Putamen (tissue), 1 donor: ENCODE measurements at places on chromosomes 3 and 15.

- no peak for DNase-seq
Measured at GRCh38 chr3:51928438-51928837, 13.3 kb downstream of the RRP9 start.

- peak; percentile 76 for DNase-seq
Measured at GRCh38 chr3:56347219-56347871, 120.9 kb downstream of the ERC2 start.

- no peak for DNase-seq
Measured at GRCh38 chr3:151837057-151837456, 23.1 kb downstream of the AADAC start.

DNA sequence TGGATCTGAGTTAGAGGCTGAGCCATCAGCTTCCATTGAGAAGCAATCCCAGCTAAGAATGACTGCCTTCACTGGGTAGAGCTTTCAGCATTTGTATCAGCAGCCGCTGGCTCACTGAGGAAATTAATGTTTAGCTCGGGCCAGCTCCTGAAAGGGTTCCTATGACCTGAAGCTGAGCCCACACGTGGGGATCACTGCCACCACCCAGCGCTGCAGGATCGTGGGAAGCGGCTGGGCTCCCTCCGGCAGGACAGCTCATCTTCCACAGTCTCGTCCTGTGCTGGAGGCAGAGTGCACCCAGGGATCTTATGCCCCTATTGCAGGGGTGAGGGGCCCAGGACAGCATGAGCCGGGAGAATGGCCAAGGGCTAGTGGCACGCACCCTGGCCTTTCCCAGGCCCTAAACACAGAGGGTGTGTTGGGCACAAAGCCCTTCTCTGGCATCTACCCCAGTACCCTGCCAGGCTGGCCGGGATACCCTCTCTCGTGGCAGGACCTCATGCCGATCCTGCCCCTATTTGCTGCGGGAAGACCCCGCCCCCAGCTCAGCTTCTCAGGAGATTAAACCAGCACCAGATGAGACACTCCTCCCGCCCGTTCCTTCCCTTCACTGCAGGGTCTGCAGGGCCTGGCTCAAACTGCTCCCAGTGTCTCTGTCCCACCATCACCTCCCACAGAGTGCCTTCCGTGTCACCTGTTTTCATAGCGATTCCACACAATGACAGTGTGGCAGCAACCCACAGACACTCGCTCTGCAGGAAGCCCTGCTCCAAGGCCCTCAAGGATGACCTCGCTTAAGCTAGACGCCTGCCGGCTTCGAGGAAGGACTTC is 28.5 kb downstream of the KLHL25 start:
- DNase-seq = no peak

GRCh38 chr15:64333986-64334929 is 21.7 kb downstream of the CSNK1G1 start:
- no peak for DNase-seq

GRCh38 chr15:57827021-57827420 is 120.5 kb downstream of the POLR2M start:
- DNase-seq = no peak

GRCh38 chr15:28986108-28986507 is 100.3 kb downstream of the APBA2 start:
- no peak for DNase-seq

- no peak for DNase-seq
Measured at GRCh38 chr3:181210275-181210674, 220.7 kb upstream of the DNAJC19 start.

DNA sequence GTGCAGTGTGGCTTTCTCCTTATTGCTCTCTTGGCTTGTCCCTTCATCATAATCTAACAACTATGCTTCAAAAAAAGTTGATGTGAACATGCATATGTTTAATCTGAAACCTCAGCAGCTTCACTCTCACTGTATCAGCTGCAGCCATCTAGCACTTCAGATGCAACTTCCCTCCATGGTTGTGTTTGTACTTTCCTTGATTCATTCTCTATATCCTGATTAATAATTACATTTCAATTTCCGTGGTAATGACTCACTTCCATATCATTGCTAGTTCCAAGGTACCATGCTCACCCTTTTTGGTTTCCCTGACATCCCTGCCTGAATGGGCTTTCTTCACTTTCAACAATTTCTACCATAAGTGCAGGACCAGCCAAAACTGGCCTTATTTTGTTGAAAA is 51.2 kb downstream of the MDFIC2 start:
- DNase-seq = no peak

- no peak for DNase-seq
Measured at GRCh38 chr3:170749765-170750477, 120.1 kb downstream of the RPL22L1 start.

- DNase-seq = no peak
Measured at GRCh38 chr3:71803248-71803647, 18.3 kb upstream of the PROK2 start.

GRCh38 chr15:31268911-31269784 is 57.5 kb upstream of the KLF13 start:
- no peak for DNase-seq

DNA sequence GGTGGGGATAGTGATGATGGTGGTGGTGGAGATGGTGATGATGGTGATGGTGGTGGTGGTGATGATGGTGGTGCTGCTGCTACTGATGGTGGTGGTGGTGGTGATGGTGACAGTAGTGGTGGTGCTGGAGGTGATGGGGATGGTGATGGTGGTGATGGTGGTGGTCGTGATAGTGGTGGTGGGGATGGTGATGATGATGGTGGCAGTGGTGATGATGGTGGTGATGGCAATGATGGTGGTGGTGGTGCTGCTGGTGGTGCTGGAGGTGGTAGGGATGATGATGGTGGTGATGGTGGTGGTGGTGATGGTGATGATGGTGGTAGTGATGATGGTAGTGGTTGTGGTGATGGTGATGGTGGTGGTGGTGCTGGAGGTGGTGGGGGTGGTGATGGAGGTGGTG is 21.3 kb downstream of the DNAJB8 start:
- DNase-seq = no peak

GRCh38 chr15:62469874-62470688 is 305.0 kb upstream of the C2CD4B start:
- DNase-seq = no peak

DNA sequence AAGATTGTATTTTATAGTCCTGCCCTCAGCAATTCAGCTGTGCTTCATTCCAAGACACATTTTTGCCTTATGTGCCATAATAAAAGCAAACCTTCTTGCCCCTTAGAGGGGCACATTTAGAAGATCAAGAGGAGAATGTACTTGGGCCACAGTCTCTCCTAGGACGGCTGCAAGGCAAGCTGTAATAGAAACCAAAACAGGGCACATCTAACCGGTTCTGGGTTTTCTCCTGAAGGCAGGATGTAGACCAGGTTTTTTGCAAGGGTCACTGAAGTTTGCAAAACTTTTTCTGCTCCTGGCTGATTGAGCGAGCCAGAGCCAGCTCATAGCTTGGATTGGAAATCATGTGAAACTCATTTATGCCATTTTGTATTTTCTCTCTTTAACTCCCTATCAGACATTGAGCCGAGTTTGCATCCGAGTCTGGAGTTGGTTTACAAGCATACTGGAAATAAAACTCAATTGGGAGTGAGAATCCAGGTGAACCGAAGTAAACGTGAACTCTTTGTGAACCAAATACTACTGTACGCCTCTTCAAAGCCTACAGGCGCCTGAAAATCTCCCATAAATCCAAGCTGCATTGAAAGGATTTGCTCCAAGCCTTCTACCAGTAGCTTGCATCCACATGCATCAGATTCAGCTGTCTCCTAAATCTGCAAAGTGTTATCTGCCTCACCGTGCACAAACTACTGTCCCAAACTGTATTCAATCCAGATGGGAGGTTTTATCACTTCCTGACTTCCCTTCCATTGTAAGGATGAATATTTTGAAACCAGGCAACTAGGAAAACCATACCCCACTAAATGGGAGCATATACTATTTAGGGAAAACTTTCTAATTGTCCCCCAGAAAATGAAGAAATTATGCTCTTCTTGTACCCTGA is 60.9 kb upstream of the TSC22D2 start:
- no peak for DNase-seq

DNA sequence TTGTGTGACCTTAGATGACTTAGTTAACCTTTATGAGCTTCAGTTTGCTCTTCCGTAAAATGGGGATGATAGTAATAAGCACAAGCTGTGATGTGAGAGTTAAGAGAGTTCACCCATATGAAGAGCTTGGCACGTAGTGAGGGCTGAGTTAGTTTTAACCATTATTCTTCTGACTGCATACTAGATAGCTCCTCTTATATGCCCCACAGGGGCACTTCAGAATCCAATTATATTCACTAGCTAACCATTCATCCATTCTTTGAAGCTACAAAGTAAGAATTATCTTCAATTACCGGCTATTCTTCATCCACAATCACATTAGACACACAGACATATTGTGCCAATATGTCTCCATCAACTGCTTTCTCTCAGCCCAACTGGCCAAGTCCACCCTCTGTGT is 159.0 kb upstream of the STT3B start:
- no peak for DNase-seq

DNA sequence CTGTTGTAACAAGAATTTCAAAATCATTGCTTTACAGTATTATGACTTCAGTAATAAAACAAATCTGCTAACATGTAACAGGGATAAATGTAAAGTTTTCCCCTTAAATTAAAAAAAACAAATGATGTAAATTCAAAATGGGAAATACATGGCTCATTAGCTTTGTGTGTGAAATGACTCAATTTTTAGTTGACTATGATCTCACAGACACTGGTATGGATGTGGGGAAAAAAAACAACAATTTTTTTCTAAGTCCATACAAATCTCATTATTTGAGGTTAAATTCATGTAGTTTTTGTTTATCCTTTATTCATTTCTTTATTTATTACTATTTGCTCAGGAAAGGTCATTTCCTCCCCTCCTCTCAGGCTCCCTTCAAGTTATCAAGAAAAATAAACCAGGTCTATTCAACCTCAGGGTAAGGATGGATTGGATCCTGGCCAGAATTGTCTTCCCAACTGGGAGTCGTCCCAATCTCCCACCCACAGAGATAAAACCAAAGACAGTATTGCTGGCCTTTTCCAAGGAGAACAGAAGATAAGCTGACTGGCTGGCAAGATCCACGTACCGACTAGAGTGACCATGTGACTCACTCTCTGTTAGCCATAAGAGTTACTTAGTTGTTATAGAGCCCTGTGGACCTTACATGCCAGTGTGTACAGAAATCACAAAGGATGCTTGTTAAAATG is 373.3 kb downstream of the GAP43 start:
- DNase-seq = no peak

DNA sequence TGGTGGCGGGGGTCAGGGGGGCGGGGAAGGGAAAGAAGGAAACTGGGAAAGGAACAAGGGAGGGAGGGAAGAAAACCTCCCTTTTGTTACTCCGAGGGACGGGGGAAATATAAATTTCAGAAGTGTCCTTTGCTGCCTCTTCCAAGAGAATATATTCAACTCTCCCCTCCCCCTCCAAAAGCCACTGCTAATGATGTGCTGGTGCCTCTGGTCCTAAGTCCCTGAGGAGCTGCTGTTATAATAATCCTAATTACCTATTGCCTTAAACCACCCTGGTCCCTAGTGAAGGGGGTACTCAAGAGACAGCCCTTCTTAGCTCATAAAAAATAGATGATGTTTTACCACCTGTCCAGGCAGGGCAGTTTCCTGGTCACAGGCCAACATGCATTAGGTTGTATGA is 118.3 kb upstream of the TRIM42 start:
- DNase-seq = no peak

DNA sequence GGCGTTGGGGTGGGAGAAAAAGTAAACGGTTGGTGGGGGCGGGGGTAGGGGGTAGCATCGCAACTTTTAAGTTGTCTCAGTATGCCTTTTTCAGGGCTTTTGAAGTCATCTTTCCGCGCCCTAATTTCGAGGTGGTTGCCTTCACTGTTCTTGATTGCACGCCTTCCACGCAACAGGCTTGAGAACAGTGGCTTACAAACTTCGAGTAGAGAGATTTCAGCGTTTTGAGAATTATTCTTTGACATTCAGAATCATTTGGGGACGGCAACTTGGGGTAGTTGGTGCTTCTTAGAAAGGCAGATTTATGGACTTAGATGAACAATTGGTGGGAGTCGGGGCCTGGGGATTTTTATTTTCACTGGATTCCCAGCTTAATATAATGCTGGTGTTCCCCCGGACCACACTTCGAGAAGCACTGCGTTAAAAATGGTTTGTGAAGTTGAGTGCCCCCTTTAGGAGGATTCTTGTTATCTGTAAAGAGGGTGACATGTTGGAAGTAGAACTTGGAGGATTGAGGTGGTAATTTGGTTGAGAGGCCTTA is 880 bp downstream of the PPP4R2 start:
- peak; percentile 53 for DNase-seq

- DNase-seq = no peak
Measured at GRCh38 chr15:52683580-52683979, 4.4 kb upstream of the ATOSA start.

GRCh38 chr15:93987068-93987467 is 244.3 kb upstream of the MCTP2 start:
- no peak for DNase-seq

DNA sequence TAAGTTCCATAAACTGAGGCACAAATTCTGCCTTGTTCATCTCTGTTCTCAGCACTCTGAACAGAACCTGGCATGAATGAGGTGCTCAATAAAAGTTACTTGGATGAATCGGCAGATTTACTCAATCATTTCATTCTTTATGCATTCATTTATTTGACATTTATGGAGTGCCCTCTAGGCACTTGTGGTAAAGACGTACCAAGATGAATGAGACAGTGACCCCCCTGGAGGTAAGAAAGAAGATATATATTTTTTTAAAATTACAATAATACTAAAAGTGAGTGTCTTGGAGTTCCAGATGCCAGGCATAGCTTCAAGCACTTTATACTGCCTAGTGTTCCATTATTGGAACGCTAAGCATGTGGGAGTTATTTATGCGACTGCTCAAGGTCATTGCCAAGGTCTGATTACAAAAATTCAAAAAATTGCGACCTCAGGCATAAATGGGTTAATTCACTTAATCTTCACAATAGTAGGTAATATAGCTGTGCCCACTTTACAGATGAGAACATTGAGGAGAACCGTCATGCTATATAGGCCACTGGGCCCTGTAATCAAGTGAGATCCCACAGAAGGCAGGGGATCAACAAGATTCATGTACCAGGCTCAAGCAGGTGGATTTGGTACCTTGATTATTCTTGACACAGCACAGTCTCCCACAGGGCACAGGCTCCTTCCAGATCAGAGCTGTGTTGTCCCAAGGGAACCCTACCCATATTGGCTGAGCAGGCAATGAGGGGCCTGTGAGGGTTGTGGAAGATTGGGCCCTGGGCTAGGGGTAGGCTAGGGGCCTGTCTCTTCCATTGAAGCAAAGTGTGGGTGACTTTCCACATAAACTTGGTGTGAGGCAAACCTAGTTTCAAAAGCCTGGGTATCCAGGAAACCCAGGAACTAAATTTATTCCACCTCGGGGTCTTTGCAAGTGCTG is 10.7 kb downstream of the XIRP1 start:
- no peak for DNase-seq

- DNase-seq = no peak
Measured at GRCh38 chr15:67850994-67851571, 11.2 kb upstream of the RNU6-1 start.

DNA sequence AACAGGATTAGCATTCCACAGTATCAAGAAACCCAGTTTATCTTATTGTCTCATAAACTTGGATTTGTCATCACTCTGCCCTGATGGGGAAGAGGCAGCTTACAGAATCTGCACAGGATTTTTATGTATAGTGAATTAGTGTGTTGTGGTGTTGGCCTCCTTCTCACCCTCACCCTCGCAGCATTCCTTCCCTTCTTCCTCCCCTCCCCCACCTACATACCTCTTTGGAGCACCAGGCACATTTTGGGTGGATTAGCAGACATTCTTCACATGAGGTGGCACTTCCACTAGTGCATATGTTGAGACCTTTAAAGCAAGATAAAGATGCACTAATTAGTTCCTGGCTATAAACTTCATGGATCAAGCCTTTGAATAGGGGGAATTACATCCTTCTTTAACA is 13.9 kb downstream of the ITGB5 start:
- DNase-seq = no peak
